Cardiac muscle cell (in vitro differentiated cells and primary cell): ENCODE measurements at places on chromosomes 16 and 17. TPM values are rescaled to one million over a fixed set of nuclear protein-coding genes. Genes with fewer than 3 reads are reported as not detected.

PPL gene
- 6.4 and 10.8 TPM in 2 replicates for total RNA-seq

SLC38A7 gene
- 12.2 and 14.5 TPM in 2 replicates for total RNA-seq

KRT14 gene
- not detected in 2 replicates for total RNA-seq

CTDNEP1 gene
- 76.0 and 78.3 TPM in 2 replicates for total RNA-seq

SLC47A1 gene
- total RNA-seq, result 16.0 and 48.6 TPM in 2 replicates

GRCh38 chr17:1104222-1104621 is 75.6 kb downstream of the ABR start:
- DNase-seq, result no peak

GRCh38 chr16:13397126-13397525 is 495.7 kb downstream of the SHISA9 start:
- DNase-seq, result no peak

- DNase-seq, result no peak
These were observed 18.0 kb upstream of the BRCA1 start for GRCh38 chr17:43143201-43143600.

DNA sequence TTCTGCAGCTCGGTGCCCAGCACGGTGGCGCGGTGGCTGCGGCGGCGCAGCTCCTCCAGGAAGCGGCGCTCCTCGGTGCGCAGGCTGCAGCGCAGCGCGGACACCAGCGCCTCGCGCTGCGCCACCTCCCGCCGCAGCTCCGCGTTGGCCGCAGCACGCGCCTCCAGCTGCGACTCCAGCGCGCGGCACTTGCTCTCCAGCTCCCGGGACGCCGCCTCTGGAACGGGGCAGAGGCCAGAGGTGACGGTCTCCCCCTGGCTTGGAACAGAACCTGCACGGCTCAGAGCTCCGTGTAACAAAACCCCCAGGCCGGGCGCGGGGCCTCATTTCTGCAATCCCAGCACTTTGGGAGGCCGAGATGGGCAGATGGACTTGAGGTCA is 13.2 kb upstream of the CLUH start:
- peak; percentile 73 for DNase-seq

DNA sequence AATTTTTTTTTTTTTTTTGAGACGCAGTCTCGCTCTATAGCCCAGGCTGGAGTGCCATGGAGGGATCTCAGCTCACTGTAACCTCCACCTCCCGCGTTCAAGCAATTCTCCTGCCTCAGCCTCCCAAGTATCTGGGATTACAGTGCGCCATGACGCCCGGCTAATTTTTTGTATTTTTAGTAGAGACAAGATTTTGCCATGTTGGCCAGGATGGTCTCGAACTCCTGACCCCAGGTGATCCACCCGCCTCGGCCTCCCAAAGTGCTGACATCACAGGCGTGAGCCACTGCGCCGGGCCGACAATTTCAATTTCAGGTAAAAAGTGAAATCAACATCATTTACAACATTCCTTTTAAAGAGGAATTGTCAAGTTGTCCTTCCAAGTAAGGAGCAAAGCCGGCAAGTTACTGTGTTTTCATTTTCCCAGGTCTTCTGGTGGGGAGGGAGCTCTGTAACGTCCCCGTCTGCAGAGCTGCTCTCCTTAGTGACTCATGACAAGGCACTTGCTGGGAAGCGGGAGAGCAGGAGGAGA is 873 bp downstream of the NPLOC4 start:
- DNase-seq, result no peak

DNA sequence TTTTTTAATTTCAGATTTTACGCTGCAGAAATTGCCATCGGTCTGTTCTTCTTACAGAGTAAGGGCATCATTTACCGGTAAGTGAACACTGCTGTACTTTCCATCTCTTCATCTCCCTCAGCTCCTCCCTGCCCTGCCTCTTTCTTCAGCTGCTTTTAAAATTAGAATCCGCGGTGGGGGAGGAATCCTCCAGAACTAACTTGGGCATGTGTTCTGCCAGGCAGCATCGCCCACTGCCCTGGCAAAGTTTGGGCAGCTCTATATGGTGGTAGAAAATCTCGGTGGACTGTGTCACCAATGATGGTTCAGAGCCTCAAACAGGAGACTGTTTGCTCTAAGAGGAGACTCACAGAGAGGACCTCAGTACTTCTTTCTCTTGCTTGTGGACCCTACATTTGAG is 81.6 kb upstream of the CACNG3 start:
- DNase-seq, result no peak

GRCh38 chr17:68497885-68498319 is 14.3 kb upstream of the PRKAR1A start:
- DNase-seq, result no peak

DNA sequence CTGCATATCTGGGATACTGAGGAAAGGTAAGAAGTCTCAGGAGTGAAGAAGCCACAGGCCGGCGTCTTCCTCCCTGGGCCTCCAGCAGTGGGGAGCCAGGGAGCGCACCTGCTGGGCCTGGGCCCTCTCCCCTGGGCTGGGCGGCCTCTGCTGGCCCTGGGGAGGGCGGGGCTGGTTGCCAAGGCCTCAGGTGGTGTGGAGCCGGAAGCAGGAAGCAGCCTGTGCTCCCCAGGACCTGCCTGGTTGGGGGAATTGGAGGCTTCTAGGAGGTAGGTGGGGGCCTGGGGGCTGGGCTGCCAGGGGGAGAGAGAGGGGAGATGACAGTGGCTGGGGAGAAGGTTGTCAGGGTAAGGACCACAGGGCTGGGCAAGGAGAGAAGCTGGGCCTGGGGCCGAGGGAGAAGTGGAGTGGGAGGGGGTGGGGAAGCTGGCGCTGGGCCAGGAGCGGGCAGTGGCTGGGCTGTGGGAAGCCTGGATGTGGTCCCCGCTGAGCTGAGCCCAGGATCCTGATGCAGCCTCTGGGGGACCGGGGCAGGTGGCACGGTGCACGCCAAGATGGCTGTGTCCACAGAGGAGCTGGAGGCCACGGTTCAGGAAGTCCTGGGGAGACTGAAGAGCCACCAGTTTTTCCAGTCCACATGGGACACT is at the start of gene SMIM22:
SMIM22 (plus strand) TSS at position 189 of the 647 bp plus-strand sequence; CDS start at position 555, 366 bp downstream.
- no peak for DNase-seq

DNA sequence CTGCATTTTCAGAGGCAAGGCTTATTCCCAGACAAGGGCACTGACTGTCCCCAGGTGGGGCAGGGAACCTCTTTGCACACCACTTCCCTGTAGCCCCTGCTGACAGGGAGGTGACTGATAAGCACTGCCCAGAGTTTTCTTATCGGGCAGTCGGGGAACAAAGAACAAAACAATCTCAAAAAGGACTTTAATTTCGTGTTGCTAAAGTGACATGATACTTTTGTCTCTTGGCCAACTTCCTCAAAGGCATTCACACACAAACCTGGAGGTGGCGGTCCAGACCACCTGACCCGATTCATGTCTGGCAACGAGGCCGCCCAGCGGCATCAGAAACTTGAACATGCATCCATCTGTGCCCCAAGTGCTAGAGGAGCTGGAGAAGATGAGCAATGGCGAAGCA is 28.9 kb downstream of the ZDHHC7 start:
- DNase-seq, result no peak

DNA sequence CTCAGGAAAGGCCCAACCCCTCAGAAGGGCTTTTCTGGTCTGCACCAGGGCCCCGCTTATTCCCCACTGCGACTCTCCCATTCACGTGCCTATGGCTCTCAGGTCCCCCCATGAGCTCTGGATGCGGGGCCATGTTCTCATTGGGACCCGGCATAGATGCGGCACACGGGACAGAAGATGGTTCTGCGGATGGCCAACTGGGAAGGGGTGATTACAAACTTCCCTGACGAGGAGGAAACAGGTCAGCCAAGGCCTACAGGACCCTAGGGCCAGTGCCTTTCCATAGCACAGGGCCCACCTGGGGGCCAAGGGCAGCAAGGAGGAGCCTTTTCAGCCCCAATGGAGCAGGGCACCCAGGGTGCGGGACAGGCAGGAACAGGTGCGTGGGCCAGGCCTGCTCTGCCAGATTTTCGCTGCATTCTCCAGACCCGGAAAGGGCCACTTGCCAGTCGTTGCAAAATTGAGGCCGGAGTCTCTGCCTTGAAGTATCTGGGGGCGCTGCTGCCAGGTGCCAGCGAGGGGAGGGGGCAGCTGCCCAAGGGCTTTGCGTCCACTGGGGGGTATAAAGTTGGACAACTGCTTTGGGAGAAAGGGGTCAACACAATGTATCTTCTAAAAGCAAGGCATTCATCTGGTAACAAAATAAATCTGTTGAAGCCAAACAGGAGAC is 20.5 kb downstream of the SLC7A5 start:
- no peak for DNase-seq

DNA sequence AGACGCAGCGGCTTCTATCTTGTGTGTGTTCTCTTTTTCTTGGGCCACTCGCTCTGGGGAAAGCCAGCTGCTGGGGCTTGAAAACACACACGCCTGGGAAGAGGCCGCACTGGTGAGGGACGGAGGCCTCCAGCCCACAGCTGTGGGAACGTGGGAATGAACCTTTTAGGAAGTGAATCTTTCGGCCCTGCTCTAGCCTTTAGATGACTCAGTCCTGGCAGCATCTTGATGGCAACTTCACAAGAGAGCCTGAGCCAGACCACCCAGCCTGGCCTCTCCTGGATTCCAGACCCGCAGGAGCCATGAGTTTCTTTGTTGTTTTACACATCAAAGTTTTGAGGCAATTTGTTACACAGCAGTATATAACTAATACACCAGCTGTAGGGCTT is 2.2 kb upstream of the PDPK1 start:
- DNase-seq, result no peak

- DNase-seq, result no peak
These were observed 37.6 kb downstream of the HLF start for GRCh38 chr17:55302407-55302787.

- peak; percentile 50 for DNase-seq
These were observed 21.0 kb downstream of the KSR1 start for GRCh38 chr17:27477050-27477888.

- peak; percentile 25 for DNase-seq
These were observed 1.1 kb upstream of the CRHR1 start for GRCh38 chr17:45782889-45783592.

DNA sequence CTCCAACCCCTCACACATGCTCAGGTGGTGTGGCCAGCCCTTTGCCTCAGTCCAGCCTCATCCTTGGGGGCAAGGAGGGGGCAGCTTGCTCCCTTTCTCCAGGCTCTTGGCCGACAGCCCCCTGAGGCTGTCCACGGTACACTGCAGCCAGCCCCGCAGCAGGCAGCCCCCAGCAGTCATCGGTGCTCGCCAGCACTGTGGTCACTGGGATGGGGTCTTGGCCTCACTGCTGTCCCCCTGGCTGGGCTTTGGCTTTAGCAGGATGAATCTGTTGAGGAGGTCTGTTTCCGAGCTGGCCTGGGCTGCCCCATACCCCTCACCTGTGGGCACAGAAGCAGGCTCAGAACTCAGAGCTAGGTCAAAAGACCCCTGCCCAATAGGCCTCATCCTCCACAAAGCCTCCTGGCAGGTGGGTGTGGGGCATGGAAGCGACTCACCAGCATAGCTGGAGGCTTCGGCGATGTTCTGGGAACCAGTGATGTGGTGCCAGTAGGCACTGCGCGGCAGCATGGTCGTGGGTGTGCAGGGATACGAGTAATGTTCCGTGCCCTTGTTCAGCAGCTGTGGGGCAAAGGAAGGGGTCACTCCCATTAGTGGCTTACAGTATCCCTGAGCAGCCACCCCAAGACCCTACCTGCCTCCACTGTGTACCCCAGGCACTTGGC is 10.8 kb downstream of the POLR2C start:
- DNase-seq, result no peak

DNA sequence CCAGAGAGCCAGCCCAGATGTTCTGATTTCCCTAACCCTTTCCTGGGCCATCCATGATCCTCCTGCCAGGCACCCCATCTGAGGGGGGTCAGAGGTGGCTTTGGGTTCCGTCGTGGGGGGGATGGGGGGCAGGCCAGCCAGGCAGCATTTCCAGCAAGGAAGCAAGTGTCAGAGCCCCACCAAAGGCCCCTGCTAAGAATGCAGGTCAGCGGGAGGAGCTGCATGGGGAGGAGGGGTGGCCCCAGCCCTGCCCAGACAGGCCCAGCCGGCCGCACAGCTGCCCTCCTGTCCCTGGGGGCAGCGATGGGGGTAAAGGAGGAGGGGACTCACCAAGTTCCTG is 2.3 kb upstream of the SCRN2 start:
- no peak for DNase-seq

DNA sequence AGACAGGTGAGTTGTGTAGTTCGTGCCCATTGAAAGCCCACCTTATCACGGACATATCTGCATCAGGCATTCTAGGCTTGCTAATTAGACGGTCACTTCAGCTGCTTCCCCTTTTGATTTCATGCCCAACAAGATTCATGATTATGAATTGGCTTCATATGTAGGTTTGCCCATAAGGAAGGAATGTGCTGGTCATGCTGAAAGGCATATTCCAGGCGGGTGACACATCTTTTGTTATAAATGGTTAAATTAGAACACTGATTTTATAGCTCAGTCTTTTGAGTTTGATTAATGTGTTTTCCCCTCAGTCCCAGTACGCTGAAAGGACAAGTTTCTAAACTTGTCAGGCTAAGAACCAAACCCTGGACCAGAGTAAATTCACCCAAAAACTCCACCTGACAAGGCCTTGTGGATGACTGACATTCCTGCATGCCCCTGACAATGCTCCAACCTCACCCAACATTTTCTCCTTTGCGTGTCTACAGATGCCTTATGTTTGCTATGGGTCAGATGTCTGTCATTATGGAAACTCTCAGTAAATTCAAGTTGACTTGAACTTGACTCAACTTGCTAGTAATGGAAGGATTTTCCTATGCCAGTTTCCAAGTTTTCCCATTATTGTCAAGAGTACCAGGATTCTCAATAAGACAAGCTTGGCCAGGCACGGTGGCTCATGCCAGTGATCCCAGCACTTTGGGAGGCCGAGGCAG is 421.9 kb downstream of the PMP22 start:
- DNase-seq, result no peak
